RPMI7951 (cell line): ENCODE measurements at places on chromosomes 11 and 22. TPM values are rescaled to one million over a fixed set of nuclear protein-coding genes. Genes with fewer than 3 reads are reported as not detected.

- no peak for DNase-seq
Measured at GRCh38 chr11:39459606-39460005, 1999.8 kb downstream of the LRRC4C start.

DNA sequence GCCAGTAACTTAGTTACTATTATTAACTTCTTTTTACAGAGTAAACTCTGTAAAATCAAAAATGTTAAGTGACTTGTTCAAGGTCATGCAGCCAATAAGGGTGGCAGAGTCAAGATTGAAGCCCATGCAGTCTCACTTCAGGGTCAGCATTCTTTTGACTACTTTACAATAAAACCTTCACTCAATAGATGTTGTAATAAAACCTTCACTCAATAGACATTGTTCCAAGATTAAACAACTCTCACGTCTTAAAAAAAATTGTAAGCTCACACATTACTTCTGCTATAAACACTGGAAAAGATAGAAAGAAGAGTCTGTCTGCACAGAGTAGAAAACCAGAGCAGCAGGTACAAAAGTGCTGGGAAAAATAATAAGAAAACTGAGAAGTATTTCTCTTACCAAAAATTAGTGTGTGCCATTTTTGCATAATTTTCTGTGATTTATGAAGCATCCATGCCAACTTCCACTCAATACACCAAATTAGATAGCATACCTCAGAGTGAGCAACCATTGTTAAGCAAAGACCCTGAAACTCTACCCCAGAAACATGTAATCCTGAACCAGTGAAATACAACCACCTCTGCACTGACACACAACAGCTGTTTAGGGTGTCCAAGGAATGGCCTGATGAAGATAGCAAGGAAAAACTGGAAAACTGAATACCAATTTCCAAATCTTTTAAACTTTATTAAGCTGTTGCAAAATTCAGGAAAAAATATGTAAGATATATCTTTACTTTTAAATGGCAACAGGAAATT lies 4.9 kb upstream of the SOX6 start:
- DNase-seq, result no peak

- no peak for DNase-seq
Measured at GRCh38 chr11:74744277-74744676, 4.4 kb upstream of the RNF169 start.

DNA sequence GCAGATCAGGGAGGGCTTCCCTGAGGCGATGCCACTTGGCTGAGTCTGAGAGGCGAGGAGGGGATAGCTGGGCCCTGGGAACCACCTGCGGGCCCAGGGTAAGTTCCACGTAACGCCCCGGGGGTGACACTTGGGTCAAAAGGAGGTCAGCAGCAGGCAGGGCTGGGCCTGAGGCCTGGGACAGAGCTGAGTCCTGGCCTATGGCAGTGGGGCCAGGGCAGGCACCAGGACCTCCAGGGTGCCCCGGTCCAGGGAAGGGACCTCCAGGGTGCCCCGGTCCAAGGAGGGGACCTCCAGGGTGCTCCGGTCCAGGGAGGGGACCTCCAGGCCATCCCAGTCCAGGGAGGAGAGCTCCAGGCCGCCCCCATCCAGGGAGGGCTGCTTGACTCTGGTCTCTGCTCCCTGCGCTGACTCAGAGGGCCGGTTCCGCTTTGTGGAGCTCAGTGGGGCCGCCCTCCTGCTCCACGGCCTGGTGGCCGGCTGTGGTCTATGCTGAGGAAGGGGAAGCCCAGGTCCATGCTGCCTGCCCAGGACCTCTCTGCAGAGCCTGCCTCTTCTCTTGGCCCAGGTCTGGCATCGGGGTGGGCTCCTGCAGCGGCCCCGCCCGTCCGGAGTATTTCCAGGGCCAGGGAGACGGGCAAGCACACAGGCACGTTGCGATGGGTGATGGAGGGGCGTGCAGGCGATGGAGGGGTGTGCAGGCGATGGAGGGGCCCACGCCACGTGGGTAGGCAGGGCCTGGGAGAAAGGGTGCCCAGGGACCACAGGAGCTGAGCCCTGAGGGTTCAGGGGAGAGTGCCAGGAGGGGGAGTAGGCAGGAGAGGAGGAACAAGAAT lies 19.5 kb upstream of the WNT7B start:
- peak; percentile 69 for DNase-seq

GRCh38 chr11:46508360-46508759 lies 85.5 kb downstream of the AMBRA1 start:
- DNase-seq, result no peak

OR5B21 gene
- not detected in 2 replicates for total RNA-seq

FAM181B gene
- not detected in 2 replicates for total RNA-seq

TIGD3 gene
- total RNA-seq, result 0.20 and 0.24 TPM in 2 replicates

- DNase-seq, result no peak
Measured at GRCh38 chr11:21634956-21635355, 557.9 kb upstream of the ANO5 start.

- DNase-seq, result no peak
Measured at GRCh38 chr11:13962562-13963168, at the start of gene SPON1. Gene SPON1 (plus strand): TSS chr11:13962723. CDS start chr11:13962905, 182 bp downstream.
